ENCODE measurements at places on chromosomes 12 and 14.

DNA sequence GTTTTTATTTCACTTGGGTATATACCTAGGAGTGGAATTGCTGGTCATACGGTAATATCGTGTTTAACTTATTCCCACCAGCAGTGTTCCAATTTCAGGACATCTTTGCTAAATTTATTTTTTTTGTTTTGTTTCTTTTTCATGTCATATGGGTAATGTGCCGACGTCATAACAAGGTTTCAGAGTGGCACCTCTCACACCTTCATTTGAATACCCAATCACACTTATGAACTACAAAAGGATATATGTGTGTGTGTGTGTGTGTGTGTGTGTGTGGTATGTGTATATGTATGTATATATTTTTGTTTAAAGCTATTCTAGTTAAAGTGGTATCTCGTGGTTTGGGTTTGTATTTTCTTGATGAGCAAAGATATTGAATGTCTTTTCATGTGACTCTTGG lies 12.1 kb downstream of the TRAF3 start:
- DNase-seq = no peak

- DNase-seq = no peak
Observed at GRCh38 chr14:99936738-99937474, 128.3 kb upstream of the EVL start.

- no peak for DNase-seq
Observed at GRCh38 chr12:122020795-122021192, 890 bp upstream of the BCL7A start.

DNA sequence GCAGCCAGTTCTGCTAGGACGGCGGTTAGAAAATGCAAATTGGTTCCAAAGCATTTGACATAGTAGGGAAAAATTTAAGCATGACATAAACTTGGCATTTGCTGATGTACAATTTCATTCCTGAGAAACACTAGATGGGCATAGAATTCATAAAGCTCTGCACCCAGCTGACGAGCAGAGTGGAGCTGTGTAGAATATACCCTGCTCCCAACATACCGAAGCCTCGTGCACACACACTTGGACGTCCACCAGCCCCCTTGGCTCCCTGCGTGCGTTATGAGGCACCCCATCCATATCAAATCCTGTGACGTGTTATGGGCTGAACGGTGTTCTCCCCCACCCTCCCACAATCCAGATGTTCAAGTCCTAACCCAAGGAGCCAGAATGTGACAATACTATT lies 65.4 kb downstream of the CLMN start:
- DNase-seq = no peak

- DNase-seq = no peak
Observed at GRCh38 chr12:10672231-10672868, 1.5 kb downstream of the STYK1 start.

- peak; percentile 76 for DNase-seq
Observed at GRCh38 chr12:46373301-46374296, 1.0 kb upstream of the SLC38A2 start.

DNA sequence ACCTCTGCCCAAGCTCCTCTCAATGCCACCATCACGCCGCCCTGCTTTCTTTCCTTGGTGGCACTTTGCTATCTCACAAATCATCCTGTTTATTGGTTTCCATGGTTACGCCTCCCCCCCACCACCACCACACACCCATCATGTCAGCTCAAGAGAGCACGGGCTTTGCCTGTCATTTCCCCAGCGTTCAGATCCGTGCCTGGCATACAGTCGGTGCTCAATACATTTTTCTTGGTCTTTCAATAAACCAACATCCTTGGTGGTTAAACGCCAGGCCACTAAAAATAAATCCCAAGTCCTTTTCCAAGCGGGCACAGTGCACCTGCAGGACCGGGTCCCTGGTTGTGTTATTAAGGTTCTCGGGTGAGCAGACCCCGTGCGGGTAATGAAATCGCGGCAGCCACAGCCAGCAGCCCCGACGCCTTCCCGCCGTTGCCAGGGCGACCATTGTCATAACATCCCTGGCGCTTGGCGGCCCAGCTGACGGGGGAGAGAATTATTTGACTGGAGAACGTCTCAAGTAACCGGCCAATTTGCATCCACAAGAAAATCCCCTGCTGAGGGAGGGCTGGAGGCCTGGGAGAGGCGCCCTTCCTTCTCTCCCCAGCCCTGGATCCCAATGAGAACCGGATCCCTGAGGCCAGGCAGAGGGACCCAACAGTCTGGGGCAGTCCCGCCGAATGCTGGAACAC lies 92.9 kb downstream of the KSR2 start:
- no peak for DNase-seq

GRCh38 chr12:92486443-92487137 lies 216.2 kb upstream of the PLEKHG7 start:
- DNase-seq = no peak

DNA sequence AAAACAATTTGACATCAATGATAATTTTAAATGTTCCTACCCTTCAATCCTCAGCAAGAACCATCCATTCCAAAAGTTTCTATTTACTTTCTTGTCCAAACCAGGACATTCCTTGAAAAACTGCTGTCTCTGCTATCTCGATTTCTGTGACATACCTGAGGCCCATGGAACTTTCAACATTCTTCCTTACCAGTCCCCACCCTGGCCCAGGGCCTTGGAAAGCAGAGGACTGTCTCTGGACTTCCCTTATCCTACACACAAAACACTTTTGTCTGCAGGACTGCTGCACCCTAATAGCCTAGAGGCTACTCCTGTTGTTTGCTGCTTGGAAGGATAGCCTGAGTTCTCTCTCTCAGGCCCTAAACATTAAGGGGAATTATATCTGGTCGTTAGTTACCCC lies 151.8 kb upstream of the DHRS4 start:
- no peak for DNase-seq

GRCh38 chr14:49950275-49951228 lies 57.7 kb downstream of the ARF6 start:
- DNase-seq = no peak

GRCh38 chr12:91349476-91349875 lies 166.9 kb upstream of the DCN start:
- DNase-seq = no peak

GRCh38 chr14:65833267-65833880 lies 420.8 kb downstream of the FUT8 start:
- peak; percentile 57 for DNase-seq

GRCh38 chr12:124524231-124524925 lies 43.0 kb downstream of the NCOR2 start:
- no peak for DNase-seq

GRCh38 chr12:113135178-113136127 lies at the start of gene RASAL1:
RASAL1 (minus strand) TSS chr12:113135761; CDS start chr12:113135462, 299 bp downstream.
- DNase-seq = no peak

GRCh38 chr14:103735815-103736545 lies 20.4 kb downstream of the ZFYVE21 start:
- peak; percentile 55 for DNase-seq

DNA sequence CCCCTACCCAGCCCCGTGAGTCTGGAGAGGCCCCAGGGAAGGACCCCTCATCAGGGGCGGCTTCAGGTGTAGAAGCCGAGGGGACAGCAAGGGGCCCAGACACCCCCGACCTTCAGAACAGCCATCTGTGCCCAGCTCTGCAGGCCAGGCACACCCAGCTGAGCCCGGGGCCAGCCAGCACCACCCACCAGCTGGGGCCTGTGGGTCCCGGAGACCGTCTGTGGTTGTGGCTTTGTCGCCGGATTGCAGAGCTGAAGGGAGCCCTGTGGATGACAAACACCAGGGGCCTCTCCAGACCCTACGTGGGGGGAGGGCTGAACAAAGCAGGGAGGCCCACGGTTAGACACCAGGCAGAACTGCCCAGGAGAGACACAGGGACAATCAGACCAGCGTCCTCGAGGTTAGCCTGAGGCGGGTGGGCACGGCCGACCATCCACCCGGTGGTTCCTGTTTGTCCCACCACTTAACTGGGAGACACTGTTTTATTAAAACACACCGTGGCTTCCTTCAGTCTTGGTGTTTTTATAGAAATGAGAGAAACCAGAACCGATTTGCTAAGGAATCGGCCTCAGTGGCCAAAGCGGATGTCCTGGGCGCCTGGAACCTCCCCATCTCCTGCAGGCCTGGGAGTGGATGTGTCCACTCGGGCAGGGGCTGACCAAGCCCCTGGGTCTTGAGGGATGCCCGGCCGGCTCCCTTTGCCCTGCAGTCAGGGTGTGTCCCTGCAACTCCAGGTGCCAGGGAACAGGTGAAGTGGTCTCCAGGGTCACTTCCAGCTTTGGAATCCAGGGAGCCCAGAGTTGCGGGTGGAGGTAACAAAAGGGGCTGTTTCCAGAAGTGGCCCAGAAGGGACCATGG lies 10.0 kb downstream of the C14orf180 start:
- DNase-seq = no peak

DNA sequence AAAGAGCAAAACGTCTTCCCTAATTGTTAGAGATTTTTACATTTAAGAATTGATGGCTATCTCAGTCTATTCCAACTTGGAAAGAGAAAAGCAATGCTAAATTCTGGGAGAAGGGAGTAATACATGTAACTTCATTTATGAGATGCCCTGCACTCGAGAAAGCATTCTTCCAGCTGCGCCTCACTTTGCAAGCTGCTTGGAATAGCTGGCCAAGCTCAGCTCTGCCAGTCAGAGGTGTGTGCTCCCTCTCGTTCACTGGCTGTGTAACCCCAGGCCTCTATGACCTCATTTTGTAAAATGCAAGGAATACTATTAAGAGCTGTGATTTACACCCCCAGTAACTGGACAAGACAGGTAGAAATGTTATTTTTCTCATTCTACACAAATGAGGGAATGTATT lies 79.1 kb downstream of the OTX2 start:
- DNase-seq = no peak

- peak; percentile 20 for DNase-seq
Observed at GRCh38 chr14:103710771-103711377, 4.4 kb downstream of the XRCC3 start.

DNA sequence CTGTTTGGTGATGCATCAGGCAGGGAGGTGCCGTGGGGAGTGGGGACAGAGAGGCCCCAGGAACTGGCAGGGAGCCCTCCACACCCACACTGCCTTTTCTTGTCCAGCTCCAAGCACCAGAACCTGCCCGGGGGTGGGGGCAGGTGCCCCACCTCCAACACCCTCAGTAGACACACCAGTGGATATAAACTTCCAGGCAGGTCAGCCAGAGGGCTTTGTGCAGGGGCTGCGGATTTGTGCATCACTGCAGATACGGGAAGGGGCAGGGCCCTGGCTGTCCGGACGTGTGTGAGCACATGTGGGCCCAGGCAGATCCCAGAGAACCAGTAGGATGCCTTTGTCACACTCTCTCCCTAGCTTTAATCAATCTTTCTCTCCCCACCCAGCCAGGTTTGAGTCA lies 1.3 kb upstream of the TGM1 start:
- DNase-seq = no peak

- DNase-seq = no peak
Observed at GRCh38 chr14:27256805-27257204, 659.0 kb upstream of the NOVA1 start.

GRCh38 chr14:74426202-74426582 lies at the start of gene SYNDIG1L:
SYNDIG1L (minus strand) TSS chr14:74426210; CDS start chr14:74409744, 16,466 bp downstream.
- DNase-seq = no peak

GRCh38 chr12:98137278-98137677 lies 378.1 kb upstream of the TMPO start:
- DNase-seq = no peak

GRCh38 chr14:64008016-64008415 lies 155.2 kb downstream of the SYNE2 start:
- DNase-seq = no peak

GRCh38 chr12:6202304-6202703 lies 2.1 kb downstream of the CD9 start:
- DNase-seq = no peak

Data from Right ventricle myocardium inferior (tissue), 1 donor.